ENCODE measurements at places on chromosomes 3 and 15. TPM values are rescaled to one million over a fixed set of nuclear protein-coding genes. Genes with fewer than 3 reads are reported as not detected.

GRCh38 chr15:50024281-50024680 is 94.8 kb downstream of the ATP8B4 start:
- DNase-seq: no peak

GRCh38 chr3:43256714-43257461 is 29.5 kb upstream of the SNRK start:
- no peak for DNase-seq

DNA sequence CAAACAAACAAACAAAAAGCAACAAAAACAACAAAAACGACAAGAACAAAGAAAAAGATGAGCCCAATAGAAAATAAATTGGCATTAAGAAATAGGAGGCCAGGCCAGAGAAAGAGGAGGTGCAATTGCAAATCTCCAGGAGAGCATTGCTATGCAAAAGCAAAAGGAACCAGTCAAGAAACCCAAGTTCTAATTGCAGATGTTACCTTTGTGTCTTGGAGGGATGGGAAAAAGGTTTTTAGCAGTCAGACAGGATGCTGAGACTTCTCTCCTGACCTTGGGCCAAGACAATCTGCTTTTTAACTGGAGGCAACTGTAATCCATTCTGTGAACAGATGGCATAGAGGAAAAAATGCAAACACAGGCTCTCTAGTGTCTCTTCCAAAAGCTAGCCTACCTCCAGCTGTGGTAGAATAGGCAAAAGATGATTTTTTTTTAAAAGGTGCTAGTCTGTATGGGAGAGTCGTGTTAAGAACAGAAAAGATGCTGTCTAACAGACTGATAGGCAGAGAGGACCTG is 56.4 kb downstream of the LSAMP start:
- DNase-seq: no peak

- DNase-seq: no peak
Measured at GRCh38 chr3:170707899-170708298, 122.0 kb upstream of the SLC7A14 start.

DNA sequence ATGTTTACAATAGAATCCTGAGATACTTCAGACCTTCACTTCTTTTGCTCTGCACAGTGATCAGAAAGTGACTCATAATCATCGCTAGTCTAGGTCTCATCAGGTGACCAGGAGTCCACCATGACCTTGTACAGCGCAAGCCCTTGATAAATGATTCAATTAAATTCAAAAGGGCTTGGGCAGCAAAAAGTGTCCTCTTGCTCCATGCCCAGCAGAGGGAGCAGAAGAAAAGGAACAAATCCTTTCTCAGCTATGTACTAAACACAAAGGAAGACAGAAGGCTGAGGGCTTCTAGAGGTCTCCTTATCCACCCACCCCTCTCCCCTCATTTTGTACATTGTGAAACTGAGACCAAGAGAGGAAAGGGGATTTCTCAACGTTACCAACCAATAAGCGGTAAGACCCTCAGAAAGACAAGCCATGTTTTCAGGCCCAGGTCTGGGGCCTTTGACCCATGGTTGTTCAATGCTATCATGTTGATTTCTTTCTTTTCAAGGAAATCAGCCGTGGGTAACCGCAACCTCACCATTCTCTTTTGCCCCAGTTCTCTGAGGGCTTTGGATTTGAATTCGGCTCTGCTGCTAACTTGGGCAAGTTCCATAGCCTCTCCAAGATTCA is 74.8 kb downstream of the AQP9 start:
- no peak for DNase-seq

DNA sequence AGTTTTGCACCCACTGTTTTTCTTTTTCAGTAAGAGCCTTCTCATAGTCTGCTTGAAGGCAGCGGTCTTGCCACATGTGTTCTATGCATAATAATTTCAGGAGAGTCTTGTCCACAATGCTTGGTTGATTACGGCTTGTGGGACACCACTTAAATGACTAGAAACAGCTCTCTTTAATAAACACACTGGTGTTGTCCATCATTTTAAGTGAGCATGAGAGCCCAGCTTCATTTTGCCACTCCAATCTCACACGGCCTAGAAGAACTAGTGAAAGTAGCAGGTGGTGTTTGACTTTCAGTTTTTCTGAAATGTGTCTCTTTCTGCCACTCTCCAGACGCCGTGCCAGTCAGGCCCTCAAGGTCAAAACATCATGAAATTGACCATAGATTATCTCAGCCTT is 292.1 kb downstream of the LPP start:
- no peak for DNase-seq

GRCh38 chr3:73509066-73509465 is 115.7 kb downstream of the PDZRN3 start:
- no peak for DNase-seq

DNA sequence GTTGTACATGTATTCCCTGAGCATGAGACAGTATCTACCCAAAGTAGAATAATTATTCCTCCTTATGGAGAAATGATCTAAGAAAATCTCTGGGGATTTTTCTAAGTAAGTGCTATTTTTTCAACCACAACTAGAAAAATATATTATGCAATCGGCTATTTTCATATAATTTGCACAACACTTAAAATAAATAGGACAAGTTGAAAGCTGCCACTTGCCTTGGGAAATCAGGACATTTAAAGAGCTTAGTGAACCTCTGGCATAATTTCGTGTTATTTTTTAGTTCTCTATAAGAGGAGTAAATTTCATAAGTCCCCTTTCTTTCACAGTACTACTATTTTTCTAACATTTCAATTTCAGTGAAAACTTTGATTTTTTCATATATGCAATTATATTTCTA is 672.1 kb downstream of the OTOL1 start:
- DNase-seq: no peak

GRCh38 chr3:159786489-159787177 is 202.0 kb upstream of the IL12A start:
- no peak for DNase-seq

- no peak for DNase-seq
Measured at GRCh38 chr15:80835336-80835735, 56.2 kb downstream of the CEMIP start.

DNA sequence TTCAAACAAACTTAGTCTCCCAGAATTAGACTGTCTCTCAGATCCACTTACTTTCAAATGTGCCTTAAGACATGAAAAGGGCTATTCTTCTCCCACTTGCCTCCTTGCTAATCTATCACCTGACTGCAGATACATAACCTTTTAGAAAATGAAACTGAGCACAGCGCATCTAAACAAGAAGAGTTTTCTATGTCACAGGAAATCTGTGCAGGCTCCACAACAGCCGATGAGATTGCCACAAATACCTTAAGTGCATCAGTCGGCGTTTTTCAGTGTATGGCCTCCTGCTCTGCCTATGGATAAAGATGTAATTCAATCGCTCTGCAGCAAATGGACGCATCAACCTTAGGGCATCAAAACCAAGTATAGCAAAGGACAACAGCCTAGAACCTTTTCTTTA is 544.2 kb downstream of the FOXP1 start:
- DNase-seq: no peak

GRCh38 chr3:38049358-38050126 is 10.5 kb downstream of the DLEC1 start:
- DNase-seq: no peak

DNA sequence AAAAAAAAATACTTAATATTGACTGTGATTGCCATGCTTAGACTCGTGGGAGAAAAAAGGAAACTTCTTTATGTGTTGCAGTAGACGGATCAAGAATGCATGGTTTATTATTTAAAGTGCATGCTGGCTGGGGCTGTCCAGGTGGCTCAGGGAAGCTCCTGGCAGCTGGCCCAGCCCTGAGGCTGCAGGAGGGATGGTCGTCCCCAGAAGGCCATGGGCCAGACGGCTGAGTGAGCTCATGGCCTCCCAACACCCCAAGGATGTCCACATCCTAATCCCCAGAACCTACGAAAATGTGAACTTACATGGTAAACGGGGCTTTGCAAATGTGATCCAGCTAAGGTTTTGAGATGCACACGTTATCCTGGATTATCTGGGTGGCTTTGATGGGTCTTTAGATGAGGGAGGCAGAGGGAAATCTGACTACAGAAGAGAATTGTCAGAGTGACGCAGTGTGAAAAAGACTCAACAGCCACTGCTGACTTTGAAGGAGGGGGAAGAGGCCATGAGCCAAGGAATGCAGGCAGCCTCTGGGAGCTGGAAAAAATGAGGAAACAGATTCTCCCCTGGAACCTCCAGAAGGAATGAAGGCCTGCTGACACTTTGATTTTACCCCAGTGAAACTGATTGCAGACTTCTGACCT is 29.8 kb downstream of the ADAMTS17 start:
- DNase-seq: no peak

GRCh38 chr3:55505776-55506175 is 18.7 kb upstream of the WNT5A start:
- no peak for DNase-seq

GRCh38 chr3:157354722-157355121 is 81.9 kb upstream of the PTX3 start:
- DNase-seq: no peak

GRCh38 chr3:176896640-176897039 is 300.6 kb downstream of the TBL1XR1 start:
- no peak for DNase-seq

DNA sequence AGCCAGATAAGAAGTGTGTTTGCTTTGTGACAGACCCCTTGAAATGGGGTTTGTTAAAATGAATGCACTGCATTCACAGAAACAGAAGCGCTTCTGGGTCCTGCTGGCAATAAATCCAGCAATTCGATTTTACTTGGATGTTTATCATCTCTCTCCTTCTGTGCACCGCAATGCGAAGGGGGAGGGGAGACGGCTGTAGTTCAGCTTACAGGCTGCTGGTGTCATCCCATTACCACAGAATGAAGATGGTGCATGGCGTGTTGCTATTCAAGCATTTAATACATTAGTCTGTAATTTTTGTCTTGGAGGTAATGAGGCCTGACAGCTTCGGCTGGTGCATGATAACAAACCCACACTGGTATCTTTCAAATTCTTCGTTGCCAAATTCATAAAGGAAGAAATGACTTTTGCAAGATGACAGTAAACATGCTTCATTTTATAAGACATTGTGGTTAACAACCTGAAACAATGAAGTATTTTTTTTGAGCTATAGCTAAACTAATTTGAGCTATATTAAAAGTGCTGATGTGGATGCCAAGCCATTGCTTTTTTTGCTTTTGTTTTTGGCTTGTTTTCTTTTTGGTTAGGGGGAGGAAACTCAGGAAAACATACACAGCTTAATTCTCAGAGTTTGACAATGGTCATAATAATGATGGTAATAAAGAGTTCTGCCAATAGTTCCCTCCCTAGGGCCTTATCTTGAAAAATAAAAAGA is 418.3 kb downstream of the OTOL1 start:
- no peak for DNase-seq

DNA sequence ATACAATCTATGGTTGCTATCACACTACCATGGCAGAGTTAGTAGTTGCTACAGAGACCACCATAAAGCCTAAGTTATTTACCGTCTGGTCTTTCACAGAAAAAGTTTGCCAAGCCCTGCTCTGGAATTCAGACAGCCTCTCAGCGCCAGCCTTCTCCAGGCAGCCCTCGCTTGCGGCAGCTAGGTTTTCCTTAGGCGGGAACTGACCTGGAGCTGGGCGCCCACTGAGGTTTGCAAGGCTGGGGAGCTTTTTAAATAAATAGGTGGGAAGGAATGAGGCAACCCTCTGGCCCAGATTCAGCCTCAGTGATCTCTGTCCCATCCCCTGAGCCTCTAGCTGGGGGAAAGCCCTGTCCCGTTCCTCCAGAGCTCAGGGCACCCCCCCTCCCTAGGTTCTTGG is 1.2 kb downstream of the CTSH start:
- no peak for DNase-seq

- no peak for DNase-seq
Measured at GRCh38 chr3:170171563-170171962, 10.0 kb downstream of the PHC3 start.

GRCh38 chr3:37221407-37221806 is 47.0 kb upstream of the LRRFIP2 start:
- DNase-seq: no peak

DNA sequence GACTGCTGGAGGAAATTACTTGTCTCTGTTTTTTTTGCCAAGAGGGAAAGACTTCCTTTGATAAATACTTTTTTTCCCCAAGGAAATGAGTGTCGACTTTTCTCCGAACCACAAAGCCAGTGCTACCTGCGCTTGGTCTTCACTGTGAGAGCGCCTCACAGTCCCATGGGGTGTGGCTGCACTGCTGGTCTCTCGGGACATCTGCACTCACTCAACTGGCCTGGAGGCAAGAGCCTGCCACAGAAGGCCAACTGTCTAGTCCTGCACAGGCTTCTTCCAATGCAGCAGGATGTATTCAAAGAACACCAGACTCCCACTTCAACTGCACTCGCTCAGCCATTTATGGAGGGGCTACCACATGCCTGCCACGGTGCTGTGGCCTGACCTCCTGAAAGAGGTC is 40.6 kb upstream of the CGNL1 start:
- DNase-seq: no peak

DNA sequence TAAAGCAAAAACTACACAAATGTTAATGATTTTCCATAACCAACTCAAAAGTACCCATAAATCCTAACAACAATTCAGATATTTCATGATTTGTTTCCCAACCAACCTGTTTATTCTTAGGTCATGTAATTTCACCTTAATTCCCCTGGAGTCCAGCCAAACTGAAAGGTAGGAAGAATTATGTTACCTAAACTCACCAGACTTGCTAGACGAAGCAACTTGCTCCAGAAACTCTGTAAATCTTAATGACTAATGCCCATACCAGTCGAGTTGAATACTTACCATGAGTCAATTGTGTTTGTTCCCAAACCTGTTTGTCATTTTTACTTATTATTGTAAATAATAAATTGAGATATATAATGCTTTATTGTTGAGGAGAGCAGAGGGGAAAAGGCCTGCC is 1030.0 kb downstream of the TBL1XR1 start:
- DNase-seq: no peak

GRCh38 chr15:98896002-98896721 is 111.4 kb downstream of the PGPEP1L start:
- DNase-seq: no peak

Gene SEC11A
- 43.8 TPM for total RNA-seq

Gene SIDT1
- total RNA-seq: 2.4 TPM

Gene KBTBD13
- not detected for total RNA-seq

Gene ATP13A4
- total RNA-seq: 10.8 TPM

Gene SLC6A20
- 7.2 TPM for total RNA-seq

Gene BCL2A1
- 1.0 TPM for total RNA-seq

Gene ZMYND10
- total RNA-seq: 0.97 TPM

Gene RPL29
- total RNA-seq: 643 TPM

Gene MAPK6
- total RNA-seq: 13.9 TPM

Gene TGM4
- not detected for total RNA-seq

Gene RPL32
- 931 TPM for total RNA-seq

Gene ARNT2
- 5.2 TPM for total RNA-seq

Gene NDUFB4
- total RNA-seq: 51.0 TPM

Measured in pancreas (tissue), 10 donors.